ENCODE measurements at places on chromosomes 5 and 9. TPM values are rescaled to one million over a fixed set of nuclear protein-coding genes. Genes with fewer than 3 reads are reported as not detected.

The CCIN gene
- total RNA-seq, result not detected

The PLAC8L1 gene
- 0.31 TPM for total RNA-seq

The PCDHGC4 gene
- not detected for total RNA-seq

The SAXO1 gene
- not detected for total RNA-seq

The AJM1 gene
- 4.3 TPM for total RNA-seq

The RAPGEF1 gene
- total RNA-seq, result 47.1 TPM

The BAAT gene
- total RNA-seq, result 0.32 TPM

The ANKRD31 gene
- 0.05 TPM for total RNA-seq

The MYORG gene
- total RNA-seq, result 6.4 TPM

The TEK gene
- 0.12 TPM for total RNA-seq

The MATR3 gene
- 152 TPM for total RNA-seq

The NR5A1 gene
- 0.09 TPM for total RNA-seq

The NOXA1 gene
- total RNA-seq, result 1.7 TPM

The FGD3 gene
- total RNA-seq, result 0.93 TPM
